AG04449 (cell line): ENCODE measurements at places on chromosomes 12 and 14.

GRCh38 chr12:61291647-61292046 lies 968.6 kb upstream of the USP15 start:
- no peak for DNase-seq

DNA sequence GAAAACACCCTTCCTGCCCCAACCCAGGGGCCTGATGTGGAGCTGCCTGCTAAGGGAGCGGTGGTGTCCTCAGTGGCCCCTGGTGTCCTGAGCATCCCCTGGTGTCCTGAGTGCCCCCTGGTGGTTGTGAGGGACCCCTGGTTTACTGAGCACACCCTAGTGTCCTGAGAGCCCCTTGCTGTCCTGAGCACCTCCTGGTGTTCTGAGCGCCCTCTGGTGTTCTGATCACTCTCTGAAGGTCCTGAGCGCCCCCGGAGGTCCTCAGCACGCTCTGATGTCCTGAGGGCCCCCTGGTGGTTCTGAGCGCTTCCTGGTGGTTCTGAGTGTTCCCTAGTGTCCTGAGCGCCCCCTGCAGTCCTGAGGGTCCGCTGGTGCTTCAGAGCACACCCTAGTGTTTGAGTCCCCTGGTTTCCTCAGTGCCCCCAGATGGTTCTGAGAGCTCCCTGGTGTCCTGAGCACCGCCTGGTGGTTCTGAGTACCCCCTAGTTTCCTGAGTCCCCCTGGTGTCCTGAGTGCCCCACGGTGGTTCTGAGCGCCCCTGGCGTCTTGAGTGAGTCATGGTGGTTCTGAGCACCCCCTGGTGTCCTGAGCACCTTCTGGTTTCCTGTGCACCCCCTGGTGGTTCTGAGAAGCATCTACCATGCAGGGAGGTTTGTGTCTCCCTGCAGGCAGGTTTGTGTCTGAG lies 1004.2 kb downstream of the TMEM121 start:
- DNase-seq = no peak

DNA sequence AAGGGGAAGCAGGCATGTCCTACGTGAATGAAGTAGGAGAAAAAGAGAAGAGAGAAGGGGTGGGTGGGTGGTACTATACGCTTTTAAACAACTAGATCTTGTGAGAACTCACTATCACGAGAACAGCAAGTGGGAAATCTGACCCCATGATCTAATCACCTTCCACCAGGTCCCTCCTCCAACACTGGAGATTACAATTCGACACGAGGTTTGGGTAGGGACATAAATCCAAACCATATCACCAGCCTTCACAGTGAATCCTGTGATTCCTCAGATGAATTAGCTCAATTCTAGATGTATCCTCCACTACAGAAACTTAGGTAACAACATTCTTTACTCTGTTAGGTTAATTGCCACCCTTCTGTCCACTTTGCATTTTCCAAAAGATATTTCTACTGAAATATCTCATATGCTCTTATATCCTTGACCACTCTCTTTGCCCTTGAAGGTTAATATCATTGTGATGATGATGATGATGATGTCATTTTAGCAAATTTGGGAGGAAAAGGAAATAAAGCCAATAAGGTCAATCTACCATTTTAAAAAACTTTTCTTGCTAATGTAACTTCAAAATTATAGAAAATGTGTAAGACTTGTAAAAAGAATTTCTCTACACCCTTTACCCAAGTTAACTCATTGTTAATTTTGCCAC lies 23.2 kb upstream of the CCNT1 start:
- no peak for DNase-seq

DNA sequence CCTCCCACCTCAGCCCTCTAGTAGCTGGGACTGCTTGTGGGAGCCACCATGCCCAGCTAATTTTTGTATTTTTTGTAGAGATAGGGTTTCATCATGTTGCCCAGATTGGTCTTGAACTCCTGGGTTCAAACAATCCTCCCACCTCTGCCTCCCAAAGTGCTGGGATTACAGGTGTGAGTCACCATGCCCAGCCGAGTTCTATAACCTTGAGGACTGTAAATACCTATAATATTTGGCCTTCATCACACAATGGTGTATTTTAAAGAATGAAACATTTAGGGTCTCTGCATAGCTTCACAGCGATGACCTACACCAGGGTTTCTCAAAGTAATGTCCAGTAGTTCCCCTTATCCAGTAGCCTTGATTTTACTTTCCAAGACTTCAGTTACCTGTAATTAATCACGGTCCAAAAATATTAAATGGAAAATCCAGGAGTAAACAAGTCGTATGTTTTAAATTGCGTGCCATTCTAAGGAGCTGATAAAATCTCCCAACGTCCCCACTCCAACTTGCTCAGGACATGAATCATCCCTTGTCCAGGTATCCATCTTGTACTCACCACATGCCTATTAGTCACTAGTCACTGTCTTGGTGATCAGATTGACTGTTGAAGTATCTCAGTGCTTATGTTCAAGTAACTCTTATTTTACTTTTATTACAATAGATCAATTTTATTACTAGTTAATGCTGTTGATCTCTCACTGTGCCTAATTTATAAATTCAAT lies 368.2 kb downstream of the BTG1 start:
- DNase-seq = no peak

- no peak for DNase-seq
Observed at GRCh38 chr14:28294834-28295440, 471.6 kb upstream of the FOXG1 start.

- DNase-seq = no peak
Observed at GRCh38 chr12:3564861-3565260, 73.9 kb downstream of the PRMT8 start.

- DNase-seq = no peak
Observed at GRCh38 chr12:68007033-68007432, 17.8 kb downstream of the IFNG-AS1 start.

DNA sequence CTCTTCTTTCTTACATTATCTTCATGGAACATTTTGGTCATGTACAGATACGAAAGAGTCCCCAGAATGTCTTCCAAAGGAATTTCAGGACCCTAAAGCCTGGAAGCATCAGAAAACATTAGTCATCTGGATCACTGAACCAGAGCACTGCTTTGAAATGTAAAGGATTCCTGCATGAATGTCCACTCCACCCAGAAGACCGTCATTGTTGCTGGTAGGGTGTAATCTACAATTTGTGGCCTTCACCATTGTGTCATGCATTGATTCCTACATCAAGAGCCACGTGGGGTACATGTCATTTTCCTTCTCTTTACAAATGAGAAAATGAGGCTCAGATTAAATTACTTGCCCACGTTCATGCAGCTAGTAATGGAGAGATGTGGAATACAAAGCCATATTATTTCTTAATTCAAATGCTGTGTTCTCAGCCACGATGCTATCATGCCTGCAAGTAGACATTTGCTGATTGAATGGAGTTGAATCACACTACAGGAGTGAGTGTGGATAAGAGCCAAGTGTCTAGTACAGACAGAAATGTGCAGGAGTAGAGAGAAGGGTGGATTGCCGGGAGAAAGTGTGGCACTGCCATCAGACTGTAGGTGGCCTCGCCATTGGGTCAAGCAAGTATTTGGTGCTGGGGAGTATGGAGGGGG lies 231.2 kb downstream of the C12orf75 start:
- peak; percentile 34 for DNase-seq

GRCh38 chr12:3928538-3929184 lies 55.5 kb upstream of the PARP11 start:
- no peak for DNase-seq

DNA sequence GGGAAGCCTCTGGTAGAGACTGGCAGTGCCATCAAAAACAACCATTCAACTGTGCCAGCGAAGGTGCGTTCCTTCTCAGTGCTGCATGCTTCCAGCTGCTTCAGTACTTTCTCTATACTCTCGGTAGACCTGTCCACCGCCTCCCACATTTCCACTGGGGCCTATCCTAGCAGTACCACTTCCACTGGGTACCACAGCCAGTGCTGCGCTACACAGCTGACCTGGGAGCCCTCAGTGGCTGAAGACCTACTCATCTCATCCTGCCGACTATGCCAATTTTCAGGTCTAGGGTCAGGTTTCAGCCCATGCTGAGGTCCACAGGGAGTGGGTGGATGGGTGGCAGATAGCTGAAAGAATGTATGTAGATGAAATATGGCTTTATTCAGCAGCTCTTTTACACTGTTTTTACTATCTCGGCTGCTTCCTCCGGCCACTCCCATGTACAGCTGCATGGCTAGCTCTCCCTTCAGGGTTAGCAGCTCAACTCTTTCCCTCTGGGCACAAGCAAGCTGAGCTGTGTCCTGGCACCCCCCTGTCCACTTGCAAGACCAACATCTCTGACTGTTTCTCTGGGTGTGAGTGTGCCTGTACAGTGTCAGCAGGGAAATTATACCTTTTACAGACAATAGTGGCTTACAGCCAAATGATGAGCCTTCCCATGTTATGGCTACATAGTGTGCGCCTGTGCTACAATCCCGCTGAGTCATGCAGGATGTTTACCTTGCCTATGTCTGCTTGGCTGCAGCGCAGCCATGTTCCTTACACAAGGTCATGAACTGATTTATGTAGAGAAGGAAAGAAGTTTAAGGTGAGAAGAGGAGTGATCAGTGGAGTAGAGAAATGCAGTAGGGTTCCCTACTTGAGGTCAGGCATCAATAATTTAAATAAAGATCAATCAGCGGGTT lies 125.7 kb upstream of the DDHD1 start:
- no peak for DNase-seq

GRCh38 chr14:64844969-64845536 lies 34.7 kb downstream of the SPTB start:
- no peak for DNase-seq

DNA sequence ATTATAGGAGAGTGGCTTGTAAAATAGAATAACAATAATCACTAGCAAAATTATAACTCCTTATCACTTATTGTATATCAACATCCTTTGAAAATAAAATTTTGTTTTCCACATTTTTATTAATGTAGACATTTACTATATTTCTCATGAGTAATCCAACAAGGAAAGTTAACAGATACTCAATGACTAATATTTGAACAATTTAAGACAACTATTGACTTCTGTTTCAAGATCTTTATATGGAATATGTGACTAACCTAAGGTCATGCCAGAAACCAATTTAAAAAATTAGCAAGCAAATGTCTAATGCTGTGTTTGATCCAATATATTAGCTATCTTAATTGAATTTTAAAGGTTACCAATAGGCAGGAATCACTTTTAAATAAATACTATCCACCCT lies 638.5 kb upstream of the FLRT2 start:
- no peak for DNase-seq

GRCh38 chr14:74804219-74804825 lies 41.2 kb downstream of the YLPM1 start:
- DNase-seq = peak; percentile 9

- DNase-seq = no peak
Observed at GRCh38 chr14:36582011-36582873, at the start of gene NKX2-8. Gene NKX2-8, minus strand, starts transcription at chr14:36582614. Its CDS starts 225 bp downstream, at chr14:36582389.

GRCh38 chr12:104507672-104508071 lies 50.9 kb downstream of the CHST11 start:
- no peak for DNase-seq

- DNase-seq = no peak
Observed at GRCh38 chr12:73185403-73185802, 913.2 kb downstream of the TRHDE start.

GRCh38 chr14:76844223-76844622 lies 18.0 kb downstream of the LRRC74A start:
- no peak for DNase-seq

DNA sequence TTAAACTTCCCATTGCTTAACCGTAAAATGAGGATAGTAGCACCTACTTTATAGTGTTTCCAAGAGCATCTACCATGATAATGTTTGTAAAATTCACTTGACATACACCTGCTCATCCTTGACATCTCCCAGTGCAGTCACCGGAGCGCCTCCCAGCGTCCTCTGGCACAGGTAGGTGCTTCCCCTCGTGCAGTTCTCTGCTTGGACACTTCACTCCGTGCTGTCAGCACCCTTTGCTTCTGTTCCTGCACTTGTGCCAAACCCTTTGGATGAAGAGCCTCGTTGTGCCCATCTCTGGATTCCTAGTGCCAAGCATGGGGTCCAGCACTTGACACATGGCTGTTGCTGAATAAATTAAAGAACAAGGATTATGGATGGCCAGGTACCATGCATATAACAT lies 28.3 kb downstream of the ETV6 start:
- DNase-seq = no peak

DNA sequence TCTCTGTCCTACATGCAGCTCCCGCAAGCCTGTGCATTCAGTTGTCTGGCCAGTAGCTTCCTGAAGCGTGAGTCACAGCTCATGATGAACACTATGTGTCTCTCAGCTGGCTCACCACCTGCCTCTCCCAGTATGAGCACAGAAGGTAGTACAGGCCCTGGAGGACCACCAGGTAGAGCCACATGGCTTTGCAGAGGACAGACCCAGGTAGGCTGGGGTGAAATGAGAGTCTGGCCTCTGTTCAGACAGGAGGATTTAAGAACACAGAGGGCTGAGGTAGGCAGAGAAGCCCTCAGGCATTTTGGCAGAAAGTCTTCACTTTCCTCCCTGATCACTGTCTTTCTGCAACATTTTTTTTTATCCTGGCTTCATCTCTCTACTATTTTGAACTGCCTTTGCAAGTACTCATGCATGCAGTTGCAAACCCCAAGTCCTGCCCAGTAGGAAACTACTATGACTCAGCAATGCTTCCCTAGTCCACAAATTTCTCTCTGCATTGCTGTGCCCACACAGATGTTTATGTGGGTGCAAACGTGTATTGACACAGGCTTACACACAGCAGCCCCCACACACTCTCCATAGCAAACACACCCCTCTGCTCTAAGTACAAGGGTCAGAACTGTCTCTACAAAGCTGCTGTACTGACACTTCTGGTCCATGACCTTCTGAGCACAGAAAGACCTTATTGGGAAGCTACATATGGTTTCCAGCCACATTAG lies 7.2 kb upstream of the SDR9C7 start:
- peak; percentile 17 for DNase-seq

GRCh38 chr12:42728287-42728686 lies 138.7 kb upstream of the PRICKLE1 start:
- DNase-seq = no peak

GRCh38 chr12:19431407-19432308 lies 7.6 kb upstream of the AEBP2 start:
- DNase-seq = peak; percentile 80

DNA sequence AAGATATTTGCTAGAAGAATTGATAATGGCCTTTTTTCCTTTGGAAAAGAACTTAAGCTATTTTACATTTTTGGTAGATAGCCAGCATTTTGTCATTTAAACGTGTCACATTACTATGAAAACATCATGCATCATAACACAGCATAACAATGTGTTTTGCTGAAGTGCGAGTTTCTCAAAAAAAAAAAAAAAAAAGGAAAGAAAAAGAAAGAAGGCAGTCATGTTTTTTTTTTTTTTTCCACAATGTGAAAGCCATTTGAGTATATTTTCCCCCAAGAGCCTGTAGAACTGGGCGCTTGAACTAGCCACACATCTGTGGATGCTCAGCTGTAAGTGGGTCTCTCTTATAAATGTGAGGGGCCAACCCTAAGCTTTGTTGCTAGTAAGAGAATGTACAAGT lies 300.1 kb downstream of the AKAP6 start:
- DNase-seq = no peak

- DNase-seq = no peak
Observed at GRCh38 chr12:76032043-76032981, 736 bp upstream of the PHLDA1 start.
